ENCODE measurements at places on chromosomes 6 and 20.

DNA sequence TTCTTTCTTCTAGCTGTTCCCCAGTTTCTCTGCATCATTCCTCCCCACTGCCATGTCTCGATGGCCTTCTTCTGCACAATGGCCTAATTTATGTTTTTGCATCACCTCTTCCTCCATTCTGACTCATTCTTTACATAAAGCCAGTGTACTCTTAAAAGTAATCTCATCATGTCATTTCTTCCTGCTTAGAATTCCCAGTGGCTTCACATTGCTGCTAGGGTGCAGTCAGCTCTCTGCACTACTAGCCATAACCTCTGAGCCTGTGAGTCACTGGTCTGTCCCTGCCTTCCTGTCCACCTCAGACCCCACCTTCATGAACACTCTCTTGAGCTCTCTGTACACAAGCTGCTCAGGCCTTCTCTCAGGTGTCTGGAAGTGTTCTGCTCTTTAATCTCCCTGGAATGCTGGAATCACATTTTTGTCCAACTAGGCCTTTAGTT is 24.1 kb upstream of the TRIM27 start:
- no peak for DNase-seq

GRCh38 chr6:287489-287860 is 4.8 kb upstream of the DUSP22 start:
- DNase-seq = no peak

- no peak for DNase-seq
These were observed 204.4 kb downstream of the BTBD9 start for GRCh38 chr6:38435330-38435729.

DNA sequence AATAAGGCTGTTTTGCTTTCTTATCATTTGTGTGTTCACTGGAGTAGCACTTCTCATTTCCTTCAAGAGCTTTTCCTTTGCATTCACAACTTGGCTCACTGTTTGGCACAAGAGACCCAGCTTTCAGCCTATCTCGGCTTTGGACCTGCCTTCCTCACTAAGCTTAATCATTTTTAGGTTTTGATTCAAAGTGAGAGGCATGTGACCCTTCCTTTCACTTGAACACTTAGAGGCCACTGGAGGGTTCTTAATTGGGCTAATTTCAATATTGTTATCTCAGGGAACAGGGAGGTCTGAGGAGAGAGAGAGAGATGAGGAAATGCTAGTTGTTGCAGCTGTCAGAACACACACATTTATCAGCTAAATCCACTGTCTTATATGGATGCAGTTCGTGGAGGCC is 82.9 kb upstream of the SCAF8 start:
- DNase-seq = no peak

- no peak for DNase-seq
These were observed 31.4 kb downstream of the TFEB start for GRCh38 chr6:41704028-41704427.

- DNase-seq = no peak
These were observed 1.6 kb downstream of the RAET1G start for GRCh38 chr6:149921361-149921760.

DNA sequence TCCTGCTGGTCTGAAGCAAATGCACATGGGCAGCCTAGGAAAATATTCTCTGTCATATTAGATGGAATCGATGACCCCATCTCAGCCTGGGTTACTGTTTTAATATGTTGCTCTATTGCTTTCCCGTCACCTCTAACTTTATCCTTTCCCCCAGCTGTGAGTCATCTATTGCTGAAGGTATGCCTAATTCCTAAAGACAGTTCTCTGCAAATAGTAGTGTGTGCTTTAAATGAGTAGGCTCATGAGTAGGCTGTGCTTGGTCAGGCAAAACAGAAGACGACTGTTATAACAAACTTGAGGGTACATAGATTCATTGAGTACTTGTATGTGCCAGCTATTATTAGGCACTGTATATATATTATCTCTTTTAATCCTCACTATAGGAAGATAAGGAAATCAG is 47.2 kb downstream of the CTNNBL1 start:
- no peak for DNase-seq

GRCh38 chr6:97919631-97920030 is 636.6 kb upstream of the MMS22L start:
- no peak for DNase-seq

DNA sequence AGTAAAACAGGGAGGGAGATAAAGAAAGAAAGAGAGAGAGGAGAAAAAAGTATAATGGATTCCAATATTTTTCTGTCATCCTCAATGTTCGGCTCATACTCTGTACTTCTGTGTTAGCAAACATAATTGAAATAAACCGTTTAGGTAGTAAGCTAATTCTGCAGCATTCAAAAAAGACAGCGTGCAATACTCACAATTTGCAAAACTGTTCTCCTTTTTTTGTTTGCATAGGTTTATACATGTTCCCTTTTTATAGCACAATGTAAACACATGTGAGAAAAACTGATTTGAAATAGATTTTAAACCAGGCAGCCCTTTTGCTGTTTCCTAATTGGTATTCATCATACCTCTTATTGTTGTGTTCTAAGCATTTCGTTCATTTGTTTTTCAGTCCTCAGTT is 188.9 kb downstream of the PLCB1 start:
- no peak for DNase-seq

- no peak for DNase-seq
These were observed 6.5 kb upstream of the UQCC2 start for GRCh38 chr6:33717934-33718455.

DNA sequence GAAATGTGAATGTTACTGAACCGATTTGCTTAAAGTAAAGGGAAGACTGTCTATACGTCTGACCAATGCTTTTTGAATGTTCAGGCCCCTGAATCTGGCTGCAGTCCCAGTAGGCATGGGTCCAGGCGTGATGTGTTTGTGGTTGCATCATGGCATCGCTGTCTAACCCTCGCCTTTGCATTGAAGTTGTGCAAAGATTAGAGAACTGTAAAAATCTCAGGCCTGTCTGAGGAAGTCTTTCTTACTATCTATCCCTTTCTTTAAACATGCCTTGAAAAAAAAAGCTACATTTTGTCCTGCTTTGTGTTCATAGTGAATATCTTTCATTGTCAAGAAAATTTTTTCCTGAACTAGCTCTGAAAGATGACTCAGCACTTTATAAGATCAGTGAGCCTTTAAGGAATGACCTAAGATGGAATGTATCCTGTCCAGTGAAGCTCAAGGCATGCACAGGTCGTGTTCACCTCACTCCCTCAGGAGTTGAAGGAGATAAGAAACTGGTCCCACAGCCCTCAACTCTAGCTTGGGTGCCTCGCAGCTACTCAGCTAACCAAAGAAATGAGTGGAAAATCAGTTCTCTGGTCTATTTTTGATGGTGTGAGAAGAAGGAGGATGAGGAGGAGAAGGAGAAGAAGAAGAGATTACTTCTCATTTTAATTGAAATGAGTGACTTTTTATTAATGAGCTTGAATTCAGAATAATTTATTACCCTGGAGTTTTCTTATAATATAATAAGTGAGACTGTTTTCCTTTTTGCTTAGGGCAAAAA is 48.6 kb downstream of the TPD52L1 start:
- no peak for DNase-seq

GRCh38 chr6:166454692-166455515 is 72.2 kb upstream of the MPC1 start:
- DNase-seq = no peak

Measured in NCI-H774 (cell line).